ENCODE measurements at places on chromosomes 4 and X. TPM values are rescaled to one million over a fixed set of nuclear protein-coding genes. Genes with fewer than 3 reads are reported as not detected.

PAGE5 gene
- total RNA-seq = not detected

ZNF718 gene
- total RNA-seq = 2.4 TPM

ATG4A gene
- 6.3 TPM for total RNA-seq

NCAPG gene
- 15.6 TPM for total RNA-seq

GALNTL6 gene
- total RNA-seq = not detected

TCEAL6 gene
- not detected for total RNA-seq

TLR6 gene
- 3.4 TPM for total RNA-seq

ZNF81 gene
- 3.5 TPM for total RNA-seq

CCNQ gene
- 45.5 TPM for total RNA-seq

ENAM gene
- not detected for total RNA-seq

SHROOM2 gene
- 0.22 TPM for total RNA-seq

SYTL5 gene
- not detected for total RNA-seq

GAB3 gene
- total RNA-seq = 0.25 TPM

CXCL11 gene
- not detected for total RNA-seq

Data from GM23248 (cell line).